Type B pancreatic cell (in vitro differentiated cells): ENCODE measurements at places on chromosomes 5 and 9. TPM values are rescaled to one million over a fixed set of nuclear protein-coding genes. Genes with fewer than 3 reads are reported as not detected.

CEL gene
- total RNA-seq: 4.5 and 4.9 TPM in 2 replicates

HRH2 gene
- total RNA-seq: 1.8 and 2.9 TPM in 2 replicates

OTULINL gene
- 7.1 and 11.4 TPM in 2 replicates for total RNA-seq

SAXO1 gene
- total RNA-seq: 0.48 TPM in 1 of 2 replicates, not detected in the other

GRCh38 chr9:82140471-82140870 lies 151.9 kb downstream of the SPATA31D1 start:
- no peak for DNase-seq

ADRB2 gene
- 0.81 and 1.3 TPM in 2 replicates for total RNA-seq

DNA sequence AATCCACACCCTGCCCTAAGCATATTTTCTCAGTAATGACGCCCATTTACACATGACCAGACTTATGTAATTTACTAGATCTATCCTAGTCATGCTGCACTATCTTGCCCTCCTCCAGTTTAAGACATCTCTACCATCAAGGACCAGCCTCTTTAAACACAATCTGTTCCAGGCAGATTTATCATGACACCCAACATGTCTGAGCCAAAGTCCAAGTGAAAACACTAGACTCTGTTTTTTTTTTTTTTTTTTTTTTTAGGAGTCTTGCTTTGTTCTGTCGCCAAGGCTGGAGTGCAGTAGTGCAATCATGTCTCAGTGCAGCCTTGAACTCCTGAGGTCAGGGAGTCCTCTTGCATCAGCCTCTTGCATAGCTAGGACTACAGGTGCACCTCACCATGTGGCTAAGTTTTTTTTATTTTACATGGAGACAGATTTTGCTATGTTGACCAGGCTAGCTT lies 354.6 kb downstream of the ARRDC3 start:
- no peak for DNase-seq

CDKN2B gene
- total RNA-seq: 18.4 and 64.0 TPM in 2 replicates

DNA sequence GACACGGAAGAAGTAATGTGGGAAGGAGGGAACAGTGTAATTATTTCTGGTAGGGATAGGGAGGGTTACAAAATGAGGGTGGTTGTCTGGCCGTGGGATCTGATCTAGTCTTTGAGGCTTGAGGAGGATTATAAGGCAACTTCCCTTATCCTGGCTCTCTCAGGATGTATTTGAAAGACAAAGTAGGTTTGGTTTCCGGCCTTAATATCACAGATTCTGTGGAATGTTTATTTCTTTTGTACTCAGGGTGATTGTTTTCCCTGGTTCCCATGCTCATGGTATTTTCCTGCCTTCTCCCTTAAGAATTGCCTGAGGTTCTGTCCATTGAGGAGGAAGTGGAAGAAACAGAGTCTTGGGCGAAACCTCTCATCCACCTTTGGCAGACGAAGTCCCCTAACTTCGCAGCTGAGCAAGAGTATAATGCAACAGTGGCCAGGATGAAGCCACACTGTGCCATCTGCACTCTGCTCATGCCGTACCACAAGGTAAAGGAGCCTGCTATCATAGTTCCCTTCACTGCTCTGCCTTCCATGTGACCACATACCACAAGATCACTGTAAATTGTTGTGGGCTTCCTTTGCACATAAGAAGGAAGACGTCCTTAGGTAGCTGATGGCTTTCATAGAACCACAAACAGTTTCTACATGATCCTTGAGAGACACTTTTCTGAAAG lies 253.8 kb downstream of the KDM4C start:
- no peak for DNase-seq

DNA sequence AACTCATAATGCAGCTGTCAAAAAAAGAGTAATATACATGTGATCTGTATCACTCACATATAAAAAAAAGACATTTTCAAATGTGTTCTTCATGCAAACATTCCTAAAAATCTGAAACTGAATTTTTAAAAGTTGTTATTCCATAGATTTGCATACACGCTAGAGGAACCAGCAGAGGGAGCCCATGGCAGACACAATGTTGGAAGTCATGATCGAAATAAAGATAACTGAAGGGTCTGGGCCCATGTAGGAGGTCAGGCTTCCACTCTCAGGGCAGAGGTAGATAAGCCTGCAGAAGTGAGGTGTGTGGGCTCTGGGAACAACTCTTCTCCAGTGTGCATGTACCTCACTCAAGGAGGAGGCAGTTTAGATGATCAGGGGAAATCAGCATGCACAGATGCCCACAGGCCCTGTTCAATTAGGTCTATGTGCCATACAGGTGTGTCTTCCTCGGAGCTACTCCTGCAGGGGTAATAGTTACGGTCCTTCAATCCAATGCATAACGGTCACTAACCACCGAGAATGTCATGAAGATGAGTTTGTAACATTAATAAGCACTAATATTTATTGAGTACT lies 208.6 kb downstream of the EPB41L4A start:
- DNase-seq: no peak

- DNase-seq: no peak
Observed at GRCh38 chr5:11047030-11047429, 286.0 kb upstream of the DAP start.
